ENCODE measurements at places on chromosomes 5 and 9. TPM values are rescaled to one million over a fixed set of nuclear protein-coding genes. Genes with fewer than 3 reads are reported as not detected.

PCDH12 gene
- polyA plus RNA-seq = 5.5 TPM

ARL14EPL gene
- not detected for polyA plus RNA-seq

ZNF354C gene
- polyA plus RNA-seq = 1.2 TPM

SHROOM1 gene
- 13.0 TPM for polyA plus RNA-seq

SLC24A2 gene
- polyA plus RNA-seq = not detected

CNTFR gene
- not detected for polyA plus RNA-seq

SPATA9 gene
- not detected for polyA plus RNA-seq

EGFLAM gene
- 1.2 TPM for polyA plus RNA-seq

GPR151 gene
- polyA plus RNA-seq = 0.06 TPM

TEX48 gene
- not detected for polyA plus RNA-seq

SPATA31A1 gene
- not detected for polyA plus RNA-seq

GFPT2 gene
- polyA plus RNA-seq = 3.2 TPM

MLANA gene
- not detected for polyA plus RNA-seq

EHMT1 gene
- 48.2 TPM for polyA plus RNA-seq

DNA sequence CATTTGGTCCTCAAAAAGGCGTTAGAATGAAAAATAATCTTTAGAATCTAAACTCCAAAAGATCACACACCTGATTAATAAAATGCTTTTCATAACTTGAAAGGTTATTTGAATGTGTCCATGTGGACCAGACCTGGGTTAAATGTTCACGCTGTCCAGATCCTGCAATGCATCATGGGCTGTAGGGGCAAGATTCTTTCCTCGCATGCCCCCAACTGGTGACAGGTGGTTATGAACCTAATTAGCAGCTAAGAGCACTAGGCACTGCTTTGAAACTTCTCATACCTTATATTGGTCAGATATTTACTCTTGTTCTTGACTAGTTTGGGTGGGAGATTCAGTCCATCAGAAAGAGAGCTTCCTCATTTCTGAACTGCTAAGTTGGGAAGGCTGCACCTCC is 19.3 kb upstream of the PIP5K1B start:
- H3K4me1 ChIP-seq = no peaks in the 10 kb centered on the region
- no peak overlapping the region for H3K4me3 ChIP-seq
- H3K27ac ChIP-seq = no peak overlapping the region
- peaks cover 2% of the 10 kb centered on the region for H3K27me3 ChIP-seq
- peak; percentile 39 for DNase-seq
- no peaks in the 10 kb centered on the region for H3K36me3 ChIP-seq

- no peaks in the 10 kb centered on the region for H3K36me3 ChIP-seq
- H3K4me3 ChIP-seq = no peak overlapping the region
- no peak for DNase-seq
Observed at GRCh38 chr5:115588640-115589039, 13.6 kb downstream of the TICAM2 start.

DNA sequence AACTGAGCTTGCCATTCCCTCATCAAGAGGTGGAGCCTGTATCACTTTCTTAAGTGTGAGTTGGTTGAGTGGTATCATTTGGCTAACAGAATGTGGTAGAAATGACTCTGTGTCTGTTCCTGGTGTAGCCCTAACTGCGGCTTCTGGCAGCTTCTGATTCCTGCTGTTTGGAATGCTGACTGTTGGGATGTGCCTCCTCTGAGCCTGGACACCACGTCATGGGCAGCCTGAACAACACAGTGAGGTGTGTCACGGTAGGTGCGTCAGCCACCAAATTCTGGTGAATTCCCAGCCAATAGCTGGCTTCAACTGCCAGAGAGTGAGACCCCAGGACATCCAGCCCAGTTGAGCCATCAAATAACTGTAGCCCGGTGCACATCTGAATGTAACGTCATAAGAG is 6.1 kb upstream of the C9orf152 start:
- peaks cover 11% of the 10 kb centered on the region for H3K27me3 ChIP-seq
- H3K4me1 ChIP-seq = no peaks in the 10 kb centered on the region
- no peak overlapping the region for H3K4me3 ChIP-seq
- no peak overlapping the region for H3K27ac ChIP-seq

DNA sequence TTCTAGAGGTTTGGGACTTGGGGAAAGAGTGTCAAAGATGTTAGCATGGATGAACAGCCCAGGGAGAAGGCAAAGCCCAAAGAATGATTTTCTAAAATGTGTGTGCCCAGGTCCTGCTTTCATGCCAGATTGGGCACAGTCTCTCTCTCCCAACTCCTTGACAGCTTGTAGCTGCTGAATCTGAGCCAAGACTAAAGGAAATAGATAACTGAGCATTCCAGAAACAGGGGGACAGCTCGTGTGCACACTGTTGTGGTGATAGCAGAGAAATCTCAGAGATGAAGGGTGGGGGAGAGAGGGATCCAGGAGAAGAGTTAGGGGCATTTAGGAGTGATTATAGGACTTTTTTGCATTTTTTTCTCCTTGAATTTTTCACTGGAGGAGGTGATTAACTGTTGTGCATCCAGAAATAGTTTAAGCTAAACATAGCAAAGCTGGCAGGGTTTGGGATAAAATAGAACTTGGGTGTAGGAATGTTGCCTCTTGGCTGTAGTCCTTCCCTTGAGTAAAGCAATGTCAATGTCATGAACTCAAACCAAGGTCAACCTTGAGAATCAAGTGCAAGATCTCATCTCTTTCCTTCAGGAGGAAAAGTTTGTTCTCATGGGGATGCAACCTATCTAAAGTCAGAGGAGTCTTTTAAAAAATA is 245.9 kb downstream of the SH3GL2 start:
- no peak overlapping the region for H3K4me3 ChIP-seq
- no peaks in the 10 kb centered on the region for H3K27me3 ChIP-seq
- no peaks in the 10 kb centered on the region for H3K36me3 ChIP-seq
- no peak overlapping the region for H3K27ac ChIP-seq
- no peaks in the 10 kb centered on the region for H3K4me1 ChIP-seq

- peaks cover 2% of the 10 kb centered on the region for H3K4me1 ChIP-seq
- no peak overlapping the region for H3K4me3 ChIP-seq
- peak; percentile 76 for DNase-seq
- no peaks in the 10 kb centered on the region for H3K36me3 ChIP-seq
- H3K27me3 ChIP-seq = no peaks in the 10 kb centered on the region
- H3K27ac ChIP-seq = no peak overlapping the region
Observed at GRCh38 chr9:4077499-4078102, 222.3 kb downstream of the GLIS3 start.

- no peak overlapping the region for H3K4me3 ChIP-seq
- H3K27ac ChIP-seq = no peak overlapping the region
- H3K36me3 ChIP-seq = peaks cover 17% of the 10 kb centered on the region
- H3K27me3 ChIP-seq = no peaks in the 10 kb centered on the region
Observed at GRCh38 chr5:139363937-139364336, 19.2 kb downstream of the SLC23A1 start.

DNA sequence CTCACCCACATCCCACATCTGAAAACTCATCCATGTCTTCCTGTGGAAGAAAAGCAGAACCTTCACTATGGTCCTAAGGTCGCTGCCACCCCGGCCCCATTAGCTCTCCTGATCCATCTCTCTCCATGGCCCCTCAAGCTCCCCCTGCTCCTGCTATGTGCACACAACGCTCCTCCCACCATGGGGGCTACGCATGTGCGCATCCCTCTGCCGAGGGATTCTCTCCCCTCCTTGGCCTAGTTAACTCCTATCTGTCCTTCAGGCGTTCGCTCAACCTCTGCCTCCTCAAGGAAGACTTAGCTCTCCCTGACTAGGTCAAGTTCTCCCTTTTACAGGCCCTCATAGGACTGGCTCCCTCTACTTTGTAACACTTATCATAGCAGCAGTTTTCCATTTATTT is 9.8 kb downstream of the AKNA start:
- H3K4me1 ChIP-seq = peaks cover 3% of the 10 kb centered on the region
- peaks cover 17% of the 10 kb centered on the region for H3K36me3 ChIP-seq
- H3K27ac ChIP-seq = no peak overlapping the region
- no peak overlapping the region for H3K4me3 ChIP-seq
- no peaks in the 10 kb centered on the region for H3K27me3 ChIP-seq

DNA sequence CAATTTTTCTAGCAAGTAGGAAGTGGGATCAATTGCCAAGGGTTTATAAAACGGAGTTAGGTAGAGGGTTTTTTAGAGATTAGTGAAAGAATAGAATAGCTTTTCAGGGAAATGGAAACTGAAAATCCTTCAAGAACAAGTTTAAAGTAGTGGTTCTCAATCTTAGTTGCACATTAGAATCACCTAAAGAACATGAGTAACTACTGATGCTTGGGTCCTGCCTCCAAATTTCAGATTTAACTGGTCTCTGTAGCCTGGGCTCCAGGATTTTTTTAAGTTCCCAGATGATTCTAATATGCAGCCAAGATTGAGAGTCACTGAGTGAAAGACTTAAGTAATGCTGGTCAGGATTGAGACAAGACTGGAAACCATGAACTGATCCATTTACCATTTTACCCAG is 20.5 kb downstream of the ELOVL7 start:
- H3K4me3 ChIP-seq = no peak overlapping the region
- no peak for DNase-seq
- H3K27me3 ChIP-seq = peaks cover 6% of the 10 kb centered on the region
- no peak overlapping the region for H3K27ac ChIP-seq
- H3K4me1 ChIP-seq = no peaks in the 10 kb centered on the region
- no peaks in the 10 kb centered on the region for H3K36me3 ChIP-seq

DNA sequence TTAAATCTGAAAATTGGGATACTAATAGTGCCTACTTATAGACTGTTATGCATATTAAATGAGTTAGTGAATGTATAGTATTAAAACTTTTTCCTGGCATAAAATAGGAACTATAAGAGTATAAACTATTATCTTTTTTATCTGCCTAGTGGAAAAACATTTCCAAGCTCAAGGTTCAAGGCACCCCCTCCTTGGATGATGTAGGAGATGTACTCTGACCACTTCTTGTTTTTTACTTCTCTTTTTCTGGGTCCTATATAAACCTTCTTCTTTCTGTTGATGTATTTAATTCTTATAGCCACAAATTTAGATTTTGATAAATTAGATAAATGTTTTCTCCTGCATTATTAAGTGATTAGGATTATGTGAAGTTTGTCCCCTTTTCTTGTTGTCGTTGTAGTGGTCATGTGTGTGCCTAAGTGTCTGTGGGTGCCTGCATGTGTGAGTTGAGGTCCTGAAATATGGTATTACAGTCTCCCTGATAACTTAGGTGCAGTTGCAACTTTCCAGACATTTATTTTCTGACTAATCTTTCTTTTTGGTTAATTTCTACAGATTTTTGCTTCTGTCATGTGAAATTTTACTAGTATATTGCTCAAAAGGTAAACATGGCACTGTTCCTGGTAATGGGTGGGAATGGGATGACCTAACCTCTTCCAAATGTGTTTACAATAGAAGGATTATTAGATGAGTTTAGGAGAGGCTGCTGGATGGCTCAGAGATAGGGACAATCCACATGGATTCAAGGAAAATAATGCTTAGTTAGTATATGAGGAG is 160.8 kb upstream of the CDKN2B start:
- no peaks in the 10 kb centered on the region for H3K4me1 ChIP-seq
- no peak for DNase-seq
- H3K27ac ChIP-seq = no peak overlapping the region
- no peaks in the 10 kb centered on the region for H3K27me3 ChIP-seq
- no peaks in the 10 kb centered on the region for H3K36me3 ChIP-seq

- H3K27me3 ChIP-seq = no peaks in the 10 kb centered on the region
- no peaks in the 10 kb centered on the region for H3K4me1 ChIP-seq
- no peaks in the 10 kb centered on the region for H3K36me3 ChIP-seq
- no peak overlapping the region for H3K27ac ChIP-seq
- no peak overlapping the region for H3K4me3 ChIP-seq
Observed at GRCh38 chr5:97628031-97628430, 445.0 kb upstream of the RIOK2 start.

GRCh38 chr9:110049699-110050450 is 158.1 kb downstream of the C9orf152 start:
- peak overlapping the region; percentile 100 for H3K4me3 ChIP-seq
- H3K27me3 ChIP-seq = no peaks in the 10 kb centered on the region
- peaks cover 28% of the 10 kb centered on the region for H3K4me1 ChIP-seq
- H3K27ac ChIP-seq = peak overlapping the region; percentile 98

DNA sequence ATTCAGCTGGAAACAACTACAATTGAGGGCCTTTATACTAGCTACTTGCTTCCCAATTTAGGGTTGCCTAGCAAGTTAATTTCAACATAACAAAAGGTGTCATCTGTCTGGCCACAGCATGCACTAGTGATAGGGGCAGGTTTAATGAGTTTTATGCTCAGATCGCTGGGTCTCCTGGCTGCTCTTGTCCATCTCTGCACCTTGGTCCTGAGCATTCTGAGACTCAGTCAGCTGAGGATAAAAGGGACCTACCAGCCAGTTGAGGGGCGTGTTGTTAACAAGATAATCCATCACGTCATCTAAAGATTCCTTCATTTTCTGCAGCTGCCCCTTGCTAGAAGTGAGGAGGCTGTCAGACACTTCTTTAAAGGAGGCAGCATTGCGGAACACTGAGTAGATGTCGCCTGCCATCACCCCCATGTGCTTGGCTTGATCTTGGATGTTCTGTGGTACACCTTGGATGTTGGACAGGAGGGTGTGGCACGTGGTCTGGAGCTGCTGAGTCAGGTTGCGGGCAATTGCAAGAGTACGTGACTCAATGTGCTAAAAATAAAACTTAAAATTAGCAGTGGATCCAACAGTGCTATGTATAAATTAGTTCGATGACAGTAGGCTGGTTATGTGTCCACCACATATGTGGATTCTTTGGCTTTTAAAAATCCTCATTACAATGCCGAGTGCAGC is 11.0 kb downstream of the PLIN2 start:
- no peaks in the 10 kb centered on the region for H3K27me3 ChIP-seq
- H3K4me3 ChIP-seq = no peak overlapping the region
- H3K27ac ChIP-seq = no peak overlapping the region
- DNase-seq = no peak
- peaks cover 28% of the 10 kb centered on the region for H3K36me3 ChIP-seq

DNA sequence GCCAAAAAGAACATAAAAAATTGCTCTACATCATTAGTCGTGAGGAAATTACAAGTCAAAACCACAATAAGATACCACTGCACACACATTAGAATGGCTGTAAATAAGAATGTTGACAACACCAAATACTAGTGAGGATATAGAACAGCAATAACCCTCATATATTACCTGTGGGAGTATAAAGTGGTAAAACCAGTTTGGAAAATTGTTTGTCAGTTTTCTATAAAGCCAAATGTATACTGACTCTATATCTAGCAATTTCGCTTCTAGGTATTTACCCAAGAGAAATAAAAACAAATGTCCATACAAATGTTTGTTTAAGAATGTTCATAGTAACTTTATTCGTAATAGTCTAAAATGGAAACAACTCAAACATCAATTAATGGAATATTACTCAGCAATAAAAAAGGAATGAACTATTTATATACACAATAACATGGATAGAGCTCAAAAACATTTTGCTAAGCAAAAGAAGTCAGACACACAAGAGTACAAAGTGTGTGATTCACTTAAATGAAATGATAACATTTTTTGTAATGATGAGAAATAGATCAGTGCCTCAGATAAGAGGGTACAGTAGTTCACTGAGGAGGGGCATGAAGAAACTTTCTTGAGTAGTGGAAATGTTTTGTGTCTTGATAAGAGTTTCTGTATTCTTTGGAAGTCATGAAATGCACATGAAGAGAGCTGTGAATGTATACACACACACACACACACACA is 219.6 kb upstream of the ZNF462 start:
- H3K27ac ChIP-seq = no peak overlapping the region
- no peaks in the 10 kb centered on the region for H3K4me1 ChIP-seq
- no peak for DNase-seq
- no peak overlapping the region for H3K4me3 ChIP-seq

Data from endothelial cell of umbilical vein (primary cell).